ENCODE measurements at places on chromosomes 6 and 20.

DNA sequence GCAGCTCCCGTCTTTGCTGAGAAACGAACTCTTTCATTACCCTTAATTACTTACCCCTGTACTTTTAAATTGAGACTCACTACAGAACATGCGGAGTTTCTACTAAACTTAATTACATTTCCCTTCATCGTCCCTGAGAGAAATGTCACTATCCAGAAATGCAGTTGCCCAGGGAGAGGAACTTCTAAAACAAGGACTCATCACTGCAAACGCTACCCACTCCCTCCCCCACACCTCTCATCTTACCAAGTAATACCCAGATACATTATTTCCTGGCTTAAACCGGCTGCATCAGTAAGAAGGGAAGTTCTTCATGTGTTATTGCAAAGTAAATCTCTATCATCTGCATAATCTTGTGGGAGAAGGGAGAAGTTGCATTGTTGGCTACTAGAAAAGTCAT lies 138.3 kb downstream of the IPCEF1 start:
- no peak for DNase-seq

DNA sequence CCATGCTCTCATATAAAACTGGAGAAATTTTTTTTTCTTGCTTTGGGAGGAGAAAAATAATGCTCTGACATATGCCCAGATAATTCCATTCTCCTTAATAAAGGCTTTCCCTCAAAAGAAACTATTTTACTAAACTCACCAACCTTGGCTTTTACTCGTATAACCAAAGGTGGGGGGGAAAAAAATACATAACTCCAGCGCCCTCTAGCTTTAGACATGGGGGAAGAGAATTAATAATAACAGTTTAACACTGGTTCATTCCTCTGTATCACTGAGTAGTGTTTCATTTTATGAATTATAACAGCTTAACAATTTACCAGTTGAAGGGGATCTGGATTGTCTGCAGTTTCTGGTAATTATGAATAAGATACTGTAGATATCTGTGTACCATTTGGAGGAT lies 1226.1 kb downstream of the GRIK2 start:
- DNase-seq: no peak

DNA sequence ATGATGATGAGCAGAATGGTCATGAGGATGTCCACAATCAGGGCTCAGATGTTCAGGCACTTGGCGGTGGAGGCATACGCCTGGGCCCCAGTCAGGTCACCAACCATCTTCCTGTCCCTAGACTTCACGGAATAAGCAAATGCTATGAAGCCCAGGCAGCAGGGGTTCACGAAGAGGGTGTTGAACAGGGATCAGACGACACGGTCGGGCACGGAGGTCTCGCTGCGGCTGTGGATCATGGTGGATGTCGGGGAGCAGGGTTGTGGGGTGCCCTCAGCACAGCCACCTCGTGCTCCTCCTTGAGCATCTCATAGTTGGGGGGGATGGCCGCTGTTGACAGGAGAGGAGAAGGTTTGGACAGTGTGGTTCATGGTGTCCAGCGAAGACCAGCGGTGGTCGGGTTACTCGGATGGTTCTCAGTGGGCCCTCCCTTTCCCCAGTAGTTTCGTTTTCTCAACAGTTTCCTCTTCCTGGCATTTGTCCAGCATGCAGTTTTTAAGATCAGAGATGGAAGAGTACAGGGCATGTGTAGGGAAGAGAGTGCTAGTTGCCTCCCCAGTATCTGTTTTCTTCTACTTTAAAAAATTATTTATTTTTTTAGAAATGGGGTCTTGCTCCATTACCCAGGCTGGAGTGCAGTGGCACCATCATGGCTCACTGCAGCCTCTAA lies 20.3 kb upstream of the SPDEF start:
- DNase-seq: no peak

DNA sequence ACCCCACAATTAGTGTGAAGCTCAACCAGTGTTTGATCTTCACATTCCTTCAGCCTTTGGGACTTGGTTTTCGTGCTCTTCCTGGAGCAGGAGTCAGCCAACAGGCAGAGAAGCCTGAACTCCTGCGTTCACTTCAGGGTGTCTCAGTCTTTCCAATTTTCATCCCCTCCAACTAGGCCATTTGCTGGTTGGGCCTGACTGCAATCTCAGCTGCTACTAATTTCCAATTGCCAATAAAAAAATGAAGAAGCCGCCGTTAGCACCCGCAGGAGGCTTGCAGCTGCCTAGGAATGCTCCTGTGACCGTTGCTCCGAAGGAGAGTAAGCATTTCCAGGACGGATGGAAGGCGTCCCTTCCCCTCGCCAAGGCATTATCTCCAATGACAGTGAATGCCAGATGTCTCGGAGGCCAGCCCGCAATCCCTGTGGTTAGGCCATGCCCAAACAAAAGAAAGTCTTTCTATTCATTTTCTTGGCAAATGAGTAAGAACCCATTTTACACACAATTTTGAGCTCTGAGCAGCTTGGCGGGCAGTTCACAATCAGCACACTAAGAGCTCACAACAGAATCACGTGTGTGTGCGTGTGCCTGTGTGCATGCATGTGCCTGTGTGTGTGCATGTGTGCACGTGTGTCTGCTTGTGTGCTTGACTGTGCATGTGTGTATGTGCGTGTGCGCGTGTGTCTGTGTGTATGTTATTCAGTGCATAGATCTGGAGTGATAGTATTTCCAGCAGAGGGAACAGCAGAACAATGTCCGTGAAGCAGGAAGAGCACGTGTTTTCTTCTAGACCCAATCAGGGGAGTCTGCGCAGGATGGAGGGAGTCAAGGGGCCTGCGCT lies 301.2 kb downstream of the SMOC2 start:
- no peak for DNase-seq
